Hematopoietic multipotent progenitor cell treated with erythropoietin and hydrocortisone succinate and interleukin-3 and kit ligand, for 8 days (in vitro differentiated cells): ENCODE measurements at places on chromosomes 6 and 20.
A peak's percentile ranks its signal among the peaks of the same experiment; 100 is the strongest.

DNA sequence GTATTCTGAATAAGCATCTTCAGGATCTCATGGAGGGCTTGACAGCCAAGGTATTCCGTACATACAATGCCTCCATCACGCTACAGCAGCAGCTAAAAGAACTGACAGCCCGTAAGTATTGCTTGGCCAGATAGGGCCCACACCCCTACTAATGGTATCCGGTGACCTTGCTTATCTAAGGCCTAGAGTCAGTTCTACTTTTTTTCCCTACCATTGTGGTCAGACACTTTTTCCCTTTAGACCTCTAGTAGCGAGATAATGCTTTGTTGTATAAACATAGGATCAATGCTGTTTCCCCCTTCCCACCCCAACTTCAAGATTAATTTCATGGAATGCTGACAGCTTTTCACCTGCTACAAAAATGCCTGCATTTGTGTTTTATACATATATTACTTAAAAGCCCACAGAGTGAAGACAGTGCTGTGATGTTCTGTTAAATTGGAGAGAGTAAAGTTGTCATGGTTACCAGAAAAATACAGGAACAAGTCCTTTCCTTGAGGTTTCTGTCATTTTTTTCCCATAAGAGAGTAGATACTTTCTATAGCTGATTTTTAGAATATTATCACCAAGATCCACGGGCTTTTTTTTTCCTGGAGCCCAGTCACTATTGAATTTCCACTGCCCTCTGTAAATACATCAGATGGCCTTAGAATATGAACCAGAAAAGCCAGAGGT lies 20.9 kb upstream of the PLCG1 start:
- DNase-seq = peak; percentile 87

DNA sequence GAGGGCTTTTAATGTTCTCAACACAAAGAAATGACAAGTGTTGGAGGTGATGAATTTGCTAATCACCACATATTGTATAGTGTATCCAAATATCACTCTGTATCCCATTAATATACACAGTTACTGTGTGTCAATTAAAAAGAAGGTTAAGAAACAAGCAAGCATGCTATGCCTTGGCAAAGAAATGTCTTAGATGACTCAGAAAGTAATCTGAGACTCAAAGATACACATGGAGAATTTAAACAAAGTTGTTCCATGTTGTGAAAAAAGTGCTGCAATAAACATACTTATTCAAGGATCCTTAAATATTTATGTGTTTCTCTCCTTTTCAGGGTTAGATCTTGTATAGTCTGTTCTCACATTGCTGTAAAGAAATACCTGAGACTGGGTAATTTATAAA lies 300.9 kb downstream of the DHX35 start:
- DNase-seq = no peak

DNA sequence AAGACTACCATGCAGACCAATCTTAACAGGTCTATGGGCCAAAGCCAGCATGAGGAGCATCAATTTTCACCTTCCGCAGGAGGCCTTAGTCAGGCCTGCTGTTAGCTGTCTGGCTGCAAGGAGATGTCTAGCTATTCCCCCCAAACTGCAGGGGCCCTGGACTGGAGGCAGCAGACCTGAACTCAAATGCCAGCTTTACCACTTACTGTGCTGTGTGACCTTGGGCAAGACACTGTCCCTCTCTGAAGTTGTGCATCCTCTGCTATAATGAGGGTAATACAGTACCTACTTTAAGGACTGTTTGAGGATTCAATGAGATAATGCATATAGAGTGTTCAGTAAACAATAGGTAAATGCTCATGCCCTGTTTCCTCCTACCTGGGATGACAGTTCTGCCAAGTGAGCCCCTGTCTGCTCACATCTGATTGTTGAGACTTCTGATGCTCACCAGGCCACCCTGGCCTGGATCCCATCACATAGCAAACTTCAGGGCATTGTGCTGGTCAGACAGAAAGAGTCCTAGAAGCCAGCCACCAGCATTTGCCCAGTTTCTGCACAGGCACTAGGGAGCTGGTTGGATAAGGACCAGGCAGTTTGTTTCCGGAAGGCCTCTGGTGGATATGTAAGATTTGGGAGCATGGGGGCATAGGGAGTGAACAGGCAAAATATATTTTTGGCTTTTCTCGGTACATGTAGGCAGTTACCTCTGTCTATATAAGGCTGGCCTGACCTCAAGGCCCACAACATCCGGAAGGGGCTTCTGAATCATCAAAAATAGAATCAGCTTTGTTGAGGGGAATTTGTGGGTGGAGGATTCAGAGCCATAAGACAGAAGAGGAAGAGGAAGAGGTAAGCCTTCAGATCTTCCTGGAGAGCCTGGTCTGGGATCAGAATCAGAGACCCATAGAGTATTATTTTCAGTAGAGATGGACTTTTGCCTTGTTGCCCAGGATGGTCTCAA lies 2.3 kb upstream of the OCSTAMP start:
- DNase-seq = peak; percentile 25

- no peak for DNase-seq
Observed at GRCh38 chr6:90605749-90606340, 19.0 kb upstream of the MAP3K7 start.

GRCh38 chr6:13288481-13288880 lies 39.9 kb downstream of the TBC1D7 start:
- no peak for DNase-seq

GRCh38 chr6:145532361-145532760 lies 203.0 kb downstream of the EPM2A start:
- DNase-seq = no peak

- no peak for DNase-seq
Observed at GRCh38 chr6:169473663-169474062, 220.0 kb upstream of the THBS2 start.
